Uterus (tissue), 4 donors: ENCODE measurements at places on chromosomes 7 and 10. TPM values are rescaled to one million over a fixed set of nuclear protein-coding genes. Genes with fewer than 3 reads are reported as not detected.
A peak's percentile ranks its signal among the peaks of the same experiment; 100 is the strongest.

- DNase-seq: no peak
These were observed 33.6 kb downstream of the ZNF22 start for GRCh38 chr10:45034301-45034700.

GRCh38 chr7:150951521-150951920, 26.6 kb downstream of the KCNH2 start:
- DNase-seq: no peak

- no peak for DNase-seq
These were observed 119.4 kb upstream of the KIF5B start for GRCh38 chr10:32175629-32176028.

DNA sequence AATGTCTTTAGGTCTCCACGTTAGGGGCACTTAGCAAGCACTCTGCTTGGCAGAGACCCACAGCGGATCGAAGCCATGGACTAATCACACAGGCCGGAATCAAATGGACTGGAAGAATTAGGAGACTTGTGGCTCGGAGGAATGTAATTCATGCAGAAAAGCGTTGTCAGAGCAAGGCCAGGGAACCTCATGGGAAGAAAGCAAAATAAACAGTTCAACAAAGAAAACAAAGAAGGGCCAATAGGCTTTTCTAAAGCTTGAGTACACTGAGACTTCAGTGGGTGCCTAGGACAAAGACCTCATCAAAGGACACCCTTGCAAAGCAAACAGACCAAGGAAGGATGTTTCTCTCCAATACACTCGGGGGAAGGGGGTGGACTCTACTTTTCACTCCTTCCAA, 171.1 kb downstream of the GLI3 start:
- DNase-seq: no peak

DNA sequence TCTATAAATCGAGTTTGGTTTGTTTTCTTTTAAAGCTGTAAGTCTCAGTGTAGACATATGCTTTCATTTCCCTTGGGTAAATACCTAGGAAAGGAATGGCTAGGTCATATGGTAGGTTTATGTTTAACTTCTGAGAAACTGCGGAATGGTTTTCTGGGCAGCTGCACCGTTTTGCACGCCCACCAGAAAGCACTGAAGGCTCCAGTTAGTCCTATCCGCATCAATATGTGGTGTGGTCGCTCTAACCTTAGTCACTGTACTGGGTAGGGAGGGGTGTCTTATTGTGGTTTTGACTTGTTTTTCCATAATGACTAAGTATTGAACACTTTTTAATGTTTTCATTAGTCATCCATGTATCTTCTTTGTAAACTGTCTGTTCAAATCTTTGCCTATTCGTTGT, 279.5 kb upstream of the AKR1E2 start:
- DNase-seq: no peak

GRCh38 chr10:659688-660141, 29.8 kb downstream of the DIP2C start:
- no peak for DNase-seq

GRCh38 chr7:76020031-76020714, 25.8 kb upstream of the TMEM120A start:
- DNase-seq: peak; percentile 65

DNA sequence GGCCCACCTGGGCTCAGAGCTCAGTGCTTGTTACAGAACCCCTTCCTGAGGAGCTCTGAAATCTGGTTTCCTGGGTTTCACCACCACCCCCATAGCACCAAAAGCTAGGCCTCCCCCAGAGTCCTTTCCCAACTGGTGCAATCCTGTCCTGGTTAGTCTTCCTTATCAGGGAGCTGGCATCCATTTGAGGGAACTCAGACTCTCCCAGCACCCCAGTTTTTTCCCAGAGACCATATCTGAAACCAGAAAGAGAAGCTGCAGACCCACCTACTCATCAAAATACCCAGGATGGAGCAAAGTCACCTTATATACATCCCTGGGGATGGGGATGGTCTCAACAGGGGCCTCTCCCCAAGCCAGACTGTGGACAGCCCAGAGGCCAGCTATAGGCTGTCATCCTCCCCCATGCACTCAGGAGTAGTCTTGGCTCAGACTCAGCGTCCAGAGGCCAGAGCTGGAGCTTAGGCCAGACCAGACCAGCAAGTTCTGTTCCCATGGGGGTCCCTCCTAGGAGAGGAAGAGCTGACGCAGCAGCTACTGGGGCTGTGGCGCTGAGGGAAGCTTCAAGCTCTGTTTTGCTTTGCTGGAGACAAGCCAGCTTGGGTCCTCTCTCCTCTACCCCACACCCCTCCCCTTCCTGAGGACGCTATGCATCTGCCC, 3.0 kb downstream of the TBATA start:
- DNase-seq: no peak

- no peak for DNase-seq
These were observed 267.0 kb downstream of the FRMD4A start for GRCh38 chr10:14063531-14064285.

- no peak for DNase-seq
These were observed 414.0 kb upstream of the ANKRD30A start for GRCh38 chr10:36711361-36711760.

DNA sequence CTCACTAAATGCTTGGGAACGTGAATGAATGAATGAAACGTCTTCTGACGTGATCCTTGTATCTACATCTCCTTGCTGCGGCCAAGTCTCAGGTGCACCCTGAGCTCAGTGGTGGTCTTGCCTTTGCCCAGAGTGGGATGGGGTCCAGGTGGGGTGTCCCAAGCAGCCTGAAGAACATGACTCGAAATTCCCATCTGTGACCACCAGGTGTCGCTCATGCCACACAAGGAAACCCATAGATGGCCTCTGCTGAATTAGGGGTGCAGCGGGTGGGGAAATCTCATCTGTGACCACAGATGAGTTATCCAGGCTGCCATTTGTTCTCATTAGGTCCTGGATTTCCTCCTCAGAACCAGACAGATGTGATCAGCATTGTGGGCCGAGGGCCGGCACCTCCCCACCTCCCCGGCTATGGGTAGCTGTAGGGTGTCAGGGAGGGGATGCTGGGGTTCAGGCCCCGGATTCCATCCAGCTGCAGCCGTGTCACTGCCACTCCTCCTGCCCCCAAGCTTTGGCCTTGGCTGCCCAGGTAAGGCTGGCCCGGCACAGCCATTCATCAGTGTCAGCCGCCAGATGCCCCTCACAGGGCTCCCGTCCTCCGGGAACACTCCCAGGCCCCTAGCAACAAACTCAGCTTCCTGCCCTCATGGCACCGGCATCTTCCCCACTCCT, 21.0 kb upstream of the GNA12 start:
- DNase-seq: peak; percentile 74

Gene TSPAN33
- 7.0 TPM for total RNA-seq

Gene MSMB
- not detected for total RNA-seq

Gene FANK1
- 2.5 TPM for total RNA-seq

Gene TMEM176A
- 48.2 TPM for total RNA-seq

Gene CXCL12
- 146 TPM for total RNA-seq
